ENCODE measurements at places on chromosomes 6 and 20. TPM values are rescaled to one million over a fixed set of nuclear protein-coding genes. Genes with fewer than 3 reads are reported as not detected.

GRCh38 chr6:814378-815347 is 121.7 kb upstream of the EXOC2 start:
- DNase-seq: no peak

GRCh38 chr6:71126506-71126905 is 162.1 kb upstream of the OGFRL1 start:
- DNase-seq: no peak

OTOR gene
- not detected for total RNA-seq

- peak; percentile 33 for DNase-seq
These were observed 1.5 kb downstream of the HM13 start for GRCh38 chr20:31515775-31516107.

DNA sequence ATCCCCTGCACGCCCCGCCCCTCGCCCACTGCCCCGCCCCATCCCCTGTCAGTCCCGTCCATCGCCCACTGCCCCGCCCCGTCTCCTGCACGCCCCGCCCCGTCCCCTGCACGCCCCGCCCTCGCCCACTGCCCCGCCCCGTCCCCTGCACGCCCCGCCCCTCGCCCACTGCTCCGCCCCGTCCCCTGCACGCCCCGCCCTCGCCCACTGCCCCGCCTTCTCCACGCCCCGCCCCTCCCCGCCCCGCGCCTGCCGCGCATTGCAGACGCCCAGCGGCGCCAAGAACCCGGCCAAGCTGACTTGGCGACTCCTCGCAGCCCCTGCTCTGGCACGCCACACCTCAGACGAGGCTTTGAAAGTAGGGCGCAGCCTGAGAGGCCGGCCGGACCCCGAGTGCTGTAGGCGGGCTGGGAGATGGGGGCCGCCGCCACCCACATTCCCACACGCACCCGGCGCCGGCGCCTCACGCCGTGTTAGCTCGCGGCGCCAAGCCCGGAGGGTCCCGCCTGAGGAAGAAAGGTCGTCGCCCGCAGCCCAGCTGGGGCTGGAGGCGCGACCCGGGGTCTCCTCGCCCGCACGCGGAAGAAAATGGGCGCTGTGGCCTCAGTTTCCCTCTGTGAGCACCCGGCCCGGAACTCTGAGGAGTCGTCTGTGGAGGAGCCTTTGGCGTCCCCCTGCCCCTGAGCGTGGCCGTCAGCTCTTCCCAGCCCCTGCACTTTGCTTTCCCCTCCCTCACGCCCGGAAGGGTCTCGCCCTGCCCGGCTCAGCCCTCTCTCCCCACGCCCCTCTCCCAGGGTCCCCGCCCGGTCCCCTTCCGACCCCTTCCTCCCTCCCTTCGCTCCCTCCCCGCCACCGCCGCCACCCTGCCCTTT is at the start of gene RAD21L1:
Gene RAD21L1, plus strand, starts transcription at position 262 of the 872 bp plus-strand sequence. CDS start 2,410 bp downstream, outside the sequence.
- peak; percentile 95 for DNase-seq

DNA sequence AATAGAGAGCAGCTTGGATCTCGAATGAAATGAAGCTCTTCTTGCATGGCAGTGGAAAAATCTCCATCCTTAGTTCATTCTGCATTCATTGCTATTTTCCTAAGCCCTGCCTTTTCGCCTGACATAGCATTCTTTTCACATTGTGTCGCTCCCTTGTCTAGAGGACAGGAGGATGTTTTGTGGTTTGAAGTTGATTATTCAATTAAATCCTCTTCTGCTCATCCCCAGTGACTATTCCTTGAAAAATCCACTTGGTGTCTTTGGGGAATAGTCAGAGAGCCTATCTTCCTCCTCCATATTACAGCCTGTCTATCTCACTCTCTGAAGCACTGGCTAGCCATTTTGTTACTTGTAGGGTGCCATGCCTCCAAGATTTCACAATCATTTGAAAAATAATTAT is 161.2 kb downstream of the KLHL32 start:
- DNase-seq: no peak

DNA sequence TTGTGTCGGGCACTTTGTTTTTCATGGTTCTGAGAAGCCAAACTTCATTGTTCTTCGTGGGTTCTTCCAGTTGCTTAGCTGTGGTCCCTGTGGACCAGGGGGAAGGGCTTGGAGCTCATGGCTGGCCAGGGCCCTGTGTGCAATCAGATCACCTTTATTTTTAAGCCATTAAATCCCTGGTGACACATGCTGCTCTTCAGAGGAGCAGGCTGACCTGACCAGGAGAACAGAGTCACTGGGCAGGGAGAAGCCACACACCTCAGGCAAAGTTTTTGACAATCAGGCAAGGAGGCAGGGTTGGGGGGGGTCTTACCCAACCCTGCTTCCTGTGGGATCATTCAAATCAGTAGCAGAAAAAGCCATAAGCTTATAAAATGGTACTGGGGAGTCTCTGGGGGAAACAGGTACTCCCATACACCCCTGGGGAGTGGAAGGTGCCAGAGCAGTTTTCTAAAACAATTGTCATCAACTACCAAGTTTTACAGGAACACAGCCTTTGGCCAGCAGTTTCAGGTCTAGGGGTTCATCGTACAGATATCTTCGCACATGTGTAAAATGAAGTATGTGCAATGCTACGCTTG is 37.0 kb upstream of the PREX1 start:
- no peak for DNase-seq

GRCh38 chr20:33062105-33062824 is 8.6 kb downstream of the BPIFB3 start:
- no peak for DNase-seq

DNA sequence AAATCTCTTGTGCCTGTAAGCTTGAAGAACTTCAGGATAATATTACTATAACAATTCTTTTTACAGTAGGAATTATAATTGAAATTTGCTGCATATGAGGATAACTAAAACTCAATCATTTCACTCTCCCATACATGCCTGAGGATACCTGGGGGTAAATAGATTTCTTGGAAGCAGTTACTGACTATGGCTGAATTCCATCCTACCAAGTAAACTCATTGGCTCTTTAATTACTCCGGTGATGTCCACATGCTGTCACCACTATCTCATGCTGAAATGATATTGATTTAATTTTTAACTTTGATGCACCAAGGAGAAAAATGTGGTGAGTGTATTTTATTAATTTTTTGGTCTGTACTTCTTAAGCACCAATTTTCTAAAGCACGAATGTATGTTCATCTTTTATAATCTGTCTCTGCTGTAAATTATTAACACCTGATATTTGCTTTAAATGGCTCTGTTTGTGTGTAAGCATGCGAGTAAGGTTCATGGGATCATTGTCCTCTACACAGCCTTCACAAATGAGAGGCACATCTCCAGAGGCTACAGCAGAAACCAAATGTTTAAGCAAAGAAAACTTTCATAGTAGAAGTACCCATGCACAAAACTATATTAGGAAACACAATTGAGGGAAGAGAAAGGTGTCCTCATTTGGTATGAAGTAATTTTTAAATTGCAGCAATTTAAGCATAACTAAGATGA is 164.2 kb upstream of the POU3F2 start:
- no peak for DNase-seq

- peak; percentile 99 for DNase-seq
These were observed at the start of gene FAM210B for GRCh38 chr20:56358600-56359211. Gene FAM210B, plus strand, starts transcription at chr20:56358974. Its CDS starts 32 bp downstream, at chr20:56359006.

DNA sequence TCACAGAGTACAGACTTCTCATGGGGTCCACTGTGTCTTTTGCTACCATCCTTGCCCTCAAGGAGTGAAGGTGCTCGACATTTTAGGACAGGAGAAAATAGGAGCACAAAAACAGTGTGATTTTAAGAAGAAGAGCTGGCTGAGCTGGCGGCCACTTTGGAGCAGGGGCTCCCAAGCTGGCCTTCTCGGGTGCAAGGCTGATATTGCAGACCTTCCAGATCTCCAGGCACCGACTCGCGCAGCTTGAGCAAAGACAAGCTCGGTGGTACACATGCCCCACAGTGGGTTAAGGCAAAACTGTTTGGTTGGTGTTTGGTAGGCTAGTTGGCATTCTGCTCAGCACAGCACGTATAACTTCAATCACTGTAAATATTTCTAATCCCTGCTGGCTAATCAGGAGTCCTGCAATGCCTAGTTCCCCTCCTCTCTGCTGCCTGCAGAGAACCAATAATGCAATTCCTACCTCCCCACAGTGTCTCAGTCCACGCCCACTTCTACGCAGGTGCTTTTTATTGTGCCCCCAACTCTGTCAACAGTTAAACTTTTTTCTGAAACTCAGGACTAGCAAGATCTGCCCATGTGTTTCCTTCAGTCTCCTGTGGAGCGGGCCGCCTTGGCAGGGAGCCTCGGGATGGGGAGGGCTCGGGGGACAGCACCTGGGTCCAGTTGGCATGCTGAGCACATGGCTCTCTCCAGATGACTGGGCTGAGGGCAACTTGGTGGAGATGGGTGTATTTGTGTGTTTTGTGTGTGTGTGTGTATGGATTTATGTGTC is 12.7 kb upstream of the SMOC2 start:
- no peak for DNase-seq

- DNase-seq: no peak
These were observed 130.3 kb downstream of the MMUT start for GRCh38 chr6:49332781-49333180.

CD93 gene
- not detected for total RNA-seq

C20orf144 gene
- 0.11 TPM for total RNA-seq

SIRPB2 gene
- not detected for total RNA-seq

GRCh38 chr6:78465059-78465634 is 402.2 kb upstream of the IRAK1BP1 start:
- no peak for DNase-seq

GRCh38 chr6:113055061-113055460 is 707.9 kb downstream of the RFPL4B start:
- no peak for DNase-seq

DNA sequence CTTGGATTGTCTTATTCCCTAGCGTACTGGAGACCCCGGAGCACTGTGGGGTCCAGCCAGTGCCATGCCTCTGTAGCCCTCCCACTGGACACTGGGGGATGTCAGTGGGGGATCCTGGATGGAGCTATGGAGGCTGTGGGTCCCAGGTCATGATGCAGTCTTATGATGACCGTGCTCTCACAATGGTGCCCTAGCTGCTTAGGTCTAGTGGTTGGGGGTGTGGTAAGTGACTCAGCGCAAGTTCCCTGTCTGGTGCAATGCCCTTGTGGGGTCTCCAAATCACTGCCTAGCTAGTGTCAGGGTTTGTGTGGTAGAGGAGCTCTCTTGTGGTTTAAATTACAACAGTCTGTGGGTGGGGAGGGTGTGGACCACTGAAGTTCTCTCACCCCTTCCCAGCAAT is 135.4 kb downstream of the CDC5L start:
- DNase-seq: no peak

DNA sequence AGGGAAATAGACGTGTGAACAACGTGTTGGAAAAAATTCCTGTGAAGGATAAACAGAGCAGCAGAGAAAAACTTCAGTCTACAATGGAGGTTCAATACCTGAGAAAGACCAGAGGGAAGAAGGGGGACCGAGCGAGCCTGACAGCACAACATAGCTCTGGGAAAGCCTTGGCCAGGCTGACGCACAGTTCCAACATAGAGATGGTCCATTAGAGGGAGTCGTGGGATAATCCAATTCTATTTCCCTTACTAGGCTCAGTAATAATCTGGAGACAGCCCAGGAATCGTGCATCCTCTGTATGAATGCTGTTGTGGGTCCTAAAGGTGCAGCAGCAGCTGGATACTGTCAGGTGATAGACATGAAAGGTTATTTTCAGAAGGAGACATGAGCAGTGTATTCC is 370.8 kb upstream of the BTBD3 start:
- DNase-seq: no peak
